Naive thymus-derived CD8-positive, alpha-beta T cell (primary cell): ENCODE measurements at places on chromosomes 12 and 14.

- DNase-seq, result no peak
Observed at GRCh38 chr12:47139000-47139681, 59.4 kb upstream of the AMIGO2 start.

DNA sequence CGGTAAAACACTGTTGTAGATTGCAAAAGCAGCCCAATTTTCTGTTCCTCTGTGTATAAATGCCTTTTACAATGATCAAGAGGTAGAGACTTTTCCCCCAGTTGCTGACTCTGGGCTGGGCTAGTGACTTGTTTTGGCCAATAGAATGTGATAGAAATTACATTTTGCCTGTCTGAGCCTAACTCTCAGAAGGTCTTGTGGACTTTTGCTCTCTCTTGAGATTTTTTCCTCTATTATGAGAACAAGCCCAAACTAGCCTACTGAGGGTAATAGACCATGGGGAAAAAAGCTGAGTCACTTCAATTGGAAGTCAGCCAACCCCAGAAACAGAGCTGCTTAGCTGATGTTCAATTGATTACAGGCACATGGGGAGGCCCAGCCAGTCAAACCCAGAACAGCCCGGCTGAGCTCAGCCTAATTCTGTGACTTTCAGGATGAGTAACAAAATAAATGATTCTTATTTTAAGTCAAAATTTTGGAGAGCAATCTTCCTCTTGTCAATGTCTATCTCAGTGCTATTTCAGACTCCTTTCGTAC, 61.4 kb downstream of the MYF5 start:
- no peak for DNase-seq

GRCh38 chr14:92481811-92482555, 31.6 kb upstream of the RIN3 start:
- DNase-seq, result no peak

DNA sequence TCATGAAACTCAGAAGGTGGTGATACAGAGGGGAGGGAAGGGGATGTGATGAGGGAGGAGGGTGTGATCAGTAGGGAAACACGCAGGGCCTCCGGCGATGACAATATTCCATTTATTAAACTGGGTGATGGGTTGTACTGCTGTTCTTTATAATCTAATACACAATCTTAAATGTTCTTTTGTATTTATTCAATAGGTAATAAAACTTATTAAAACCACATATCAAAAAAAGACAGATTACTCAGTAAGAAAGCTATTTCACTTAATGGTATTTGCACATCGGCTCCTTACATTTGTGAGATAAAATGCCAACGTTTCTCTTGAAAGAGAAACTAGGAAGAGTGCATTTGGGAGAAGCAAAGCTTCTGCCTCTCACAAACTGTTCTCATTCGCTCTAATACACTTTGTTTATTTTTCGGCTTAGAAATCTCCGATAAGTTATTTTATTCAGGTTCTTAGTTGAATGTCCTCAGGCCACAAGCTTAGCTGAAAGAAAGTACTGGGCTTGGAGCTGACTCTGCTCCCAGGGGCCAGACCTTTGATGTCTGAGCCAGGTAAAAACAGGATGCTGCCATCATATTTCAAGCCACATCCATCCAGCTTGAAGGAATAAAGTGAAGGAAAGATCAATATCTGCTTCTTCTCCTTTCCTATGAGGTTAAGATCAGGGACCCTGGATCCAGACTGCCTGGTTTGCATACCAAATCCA, 17.5 kb downstream of the STON2 start:
- DNase-seq, result no peak

GRCh38 chr14:38873941-38874612, 229.0 kb downstream of the SEC23A start:
- no peak for DNase-seq

DNA sequence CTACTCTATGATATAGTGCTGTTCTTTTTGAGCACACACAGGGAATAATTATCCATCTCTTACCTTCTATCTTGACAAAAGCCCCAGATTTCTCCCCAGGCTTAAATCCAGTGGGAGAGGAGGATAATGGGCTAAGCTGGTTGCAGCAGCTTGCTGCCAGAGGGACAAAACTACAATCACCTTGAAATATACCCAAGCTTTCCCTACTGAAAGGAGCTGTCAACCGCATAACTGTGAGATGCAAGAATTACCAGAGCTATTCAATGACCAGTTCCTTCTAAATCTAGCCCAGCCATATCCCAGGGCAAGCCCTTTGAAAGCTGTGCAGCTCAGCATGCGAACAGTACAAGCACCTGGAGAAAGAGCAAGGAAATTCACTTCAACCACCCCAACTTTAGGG, 943 bp upstream of the MGAT4C start:
- no peak for DNase-seq

DNA sequence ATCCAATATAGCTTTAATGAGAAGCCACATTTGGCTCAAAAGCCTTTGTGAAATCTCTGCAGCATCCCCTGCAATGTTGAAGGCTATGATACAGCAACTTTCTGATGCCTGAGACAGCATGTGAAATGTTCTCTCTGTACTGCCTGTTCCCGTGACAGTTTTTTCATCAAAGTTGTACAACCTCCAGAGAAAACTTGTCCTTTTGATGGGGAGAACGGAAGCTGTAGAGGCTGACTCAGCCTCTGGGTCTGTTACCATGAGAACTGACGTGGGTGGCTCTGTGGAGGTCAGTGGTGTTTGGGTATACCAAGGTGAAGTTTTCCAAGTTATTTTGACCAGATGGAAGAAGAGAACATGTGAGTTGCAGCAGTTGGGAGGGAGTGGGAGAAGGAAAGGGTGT, 17.0 kb downstream of the SLC4A8 start:
- no peak for DNase-seq

DNA sequence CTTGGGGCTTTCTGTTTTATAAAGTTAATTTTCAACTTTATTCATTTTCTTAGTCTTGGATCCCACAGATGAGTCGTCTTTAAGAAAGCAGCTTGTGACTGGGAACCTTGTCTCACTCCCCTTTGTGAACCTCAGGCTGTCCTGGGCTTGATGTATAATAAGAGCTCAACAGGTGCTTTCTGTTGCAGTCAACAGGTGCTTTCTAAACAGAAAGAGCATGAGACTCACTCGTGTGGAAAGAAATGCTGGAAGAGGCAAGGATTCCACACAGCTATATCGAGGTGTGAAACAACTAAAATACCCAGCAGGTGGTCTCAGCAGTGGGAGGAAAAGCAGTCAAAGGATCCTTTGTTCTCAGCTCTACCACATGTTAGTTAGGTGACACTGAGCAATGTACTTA, 398.9 kb downstream of the EGLN3 start:
- DNase-seq, result no peak

DNA sequence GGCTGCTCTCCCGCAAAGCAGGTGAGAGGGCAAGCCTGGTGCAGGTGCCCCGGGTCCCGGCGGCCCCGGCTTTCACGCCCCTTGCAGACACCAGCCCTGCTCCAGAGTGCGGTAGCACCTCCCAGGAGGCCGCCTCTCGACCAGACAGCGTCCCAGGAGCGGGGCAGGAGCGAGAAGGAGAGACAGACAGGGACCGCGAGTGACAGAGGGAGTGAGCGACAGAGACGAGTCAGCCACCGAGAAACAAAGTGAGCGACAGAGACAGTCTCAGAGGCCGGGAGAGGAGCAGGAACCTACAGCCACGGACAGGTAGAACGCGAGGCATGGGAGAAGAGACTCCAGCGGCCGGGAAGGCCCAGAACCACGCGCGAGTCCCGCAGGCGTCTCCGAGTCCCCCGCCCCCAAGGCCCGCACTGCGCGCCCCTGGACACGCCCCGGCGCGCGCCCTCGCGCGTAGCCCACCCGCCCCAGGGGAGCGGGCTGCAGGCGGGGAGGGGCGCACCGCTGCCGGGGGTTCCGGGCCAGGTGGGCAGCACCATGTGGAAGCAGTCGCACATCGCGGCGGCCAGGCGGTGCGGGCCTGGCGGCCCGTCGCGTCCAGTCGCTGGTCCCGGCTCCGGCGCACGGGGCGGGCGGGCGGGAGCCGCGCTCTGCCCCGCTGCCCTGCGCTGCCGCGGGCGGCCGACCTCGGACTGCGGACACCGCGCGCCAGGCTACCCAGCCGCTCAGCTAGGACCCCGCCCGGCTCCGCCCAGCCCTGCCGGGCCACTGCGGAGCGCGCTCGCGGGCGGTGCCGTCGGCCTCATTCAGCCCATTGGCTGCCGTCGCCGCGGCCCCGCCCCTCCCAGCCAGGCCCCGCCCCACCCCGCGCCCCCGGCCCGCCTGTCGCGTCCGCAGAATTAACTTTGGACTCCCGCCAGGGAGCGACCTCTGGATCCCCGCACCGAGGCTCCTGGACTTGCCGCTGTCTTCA, at the start of gene AHNAK2:
Gene AHNAK2, minus strand, starts transcription at position 694 of the 973 bp plus-strand sequence. Its CDS starts 137 bp downstream, at position 557.
- DNase-seq, result peak; percentile 29

DNA sequence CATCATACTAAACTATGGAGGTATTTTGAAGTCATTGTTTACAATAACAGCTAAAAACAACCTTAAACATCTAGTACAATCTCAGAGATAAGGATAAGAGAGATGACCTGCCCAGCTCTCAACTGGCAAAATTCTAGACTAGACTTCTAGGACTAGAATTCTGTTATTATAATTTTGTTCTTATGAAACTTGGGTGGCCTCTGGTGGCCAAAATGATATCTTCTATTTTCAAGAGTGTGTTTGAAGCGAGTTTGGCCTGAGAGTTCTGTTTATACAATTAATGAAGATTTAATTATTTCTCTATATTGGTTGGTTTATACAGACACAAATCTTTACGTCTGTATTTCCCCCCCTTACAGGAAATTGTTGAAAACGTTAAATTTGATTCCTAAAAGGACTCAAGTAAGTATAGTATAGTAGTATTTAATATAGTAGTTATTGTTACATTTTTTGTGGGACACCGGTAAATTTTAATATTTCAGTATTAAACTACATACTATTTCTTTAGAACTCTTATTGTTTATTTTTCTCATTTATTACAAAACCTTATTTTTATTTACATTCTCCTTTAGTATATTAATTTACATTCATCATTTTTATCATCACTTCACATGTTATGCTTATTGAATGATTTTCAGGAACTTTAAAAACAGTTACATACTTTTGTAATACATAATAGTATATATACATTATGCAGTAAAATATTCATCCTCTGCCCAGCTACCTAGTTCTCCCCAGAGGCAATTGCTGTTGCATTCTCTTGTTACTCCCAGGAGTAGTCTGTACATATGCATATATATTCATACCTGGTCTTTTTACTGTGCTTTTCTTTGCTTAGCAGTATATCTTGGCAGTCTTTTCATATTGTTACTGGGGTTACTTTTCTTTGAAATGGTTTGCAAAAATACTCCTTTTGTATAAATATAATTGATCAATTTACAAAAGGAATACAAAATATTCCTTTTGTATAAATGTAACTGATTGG, 6.6 kb downstream of the PPHLN1 start:
- peak; percentile 2 for DNase-seq

- no peak for DNase-seq
Observed at GRCh38 chr14:33774723-33775470, 176.0 kb downstream of the EGLN3 start.

DNA sequence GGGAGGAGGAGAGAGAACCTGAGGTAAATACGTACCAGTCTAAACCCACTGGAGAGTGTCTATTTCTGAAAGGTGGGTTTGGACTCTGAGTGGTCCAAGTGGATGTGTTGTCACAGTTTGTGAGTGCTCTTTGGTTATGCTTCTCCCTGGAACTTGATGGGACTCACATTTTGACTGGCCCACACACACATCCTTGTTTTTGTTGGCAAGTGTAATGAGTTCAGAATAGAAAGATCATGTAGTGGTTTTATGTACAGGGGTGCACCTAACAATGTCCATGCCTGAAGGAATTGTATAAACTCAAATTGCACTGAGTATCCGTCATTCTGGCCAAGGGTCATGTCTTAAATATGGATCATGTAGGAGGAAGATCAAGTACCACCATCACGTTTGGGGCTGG, 4.8 kb downstream of the PPFIBP1 start:
- DNase-seq, result no peak

- DNase-seq, result no peak
Observed at GRCh38 chr14:104642540-104642868, 37.9 kb upstream of the TMEM179 start.

DNA sequence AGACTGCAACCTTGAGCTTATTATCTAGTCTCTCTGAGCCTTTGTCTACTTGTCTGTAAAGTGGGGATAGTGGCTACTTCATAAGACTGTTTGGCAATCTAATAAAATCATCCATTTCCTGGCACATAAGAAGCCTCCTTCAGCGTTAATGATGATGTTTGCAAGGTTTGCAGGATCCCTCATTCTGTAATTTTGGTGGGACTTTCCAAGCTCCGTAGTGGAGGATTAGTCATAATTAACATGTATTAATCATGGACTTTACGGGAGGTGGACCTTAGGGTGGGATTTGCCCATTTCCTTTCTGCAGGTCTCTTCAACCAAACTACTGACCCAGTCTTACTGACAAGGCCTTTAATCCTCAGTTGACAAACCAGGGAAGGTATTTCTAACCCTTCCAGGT, 66.2 kb downstream of the NTF3 start:
- no peak for DNase-seq

DNA sequence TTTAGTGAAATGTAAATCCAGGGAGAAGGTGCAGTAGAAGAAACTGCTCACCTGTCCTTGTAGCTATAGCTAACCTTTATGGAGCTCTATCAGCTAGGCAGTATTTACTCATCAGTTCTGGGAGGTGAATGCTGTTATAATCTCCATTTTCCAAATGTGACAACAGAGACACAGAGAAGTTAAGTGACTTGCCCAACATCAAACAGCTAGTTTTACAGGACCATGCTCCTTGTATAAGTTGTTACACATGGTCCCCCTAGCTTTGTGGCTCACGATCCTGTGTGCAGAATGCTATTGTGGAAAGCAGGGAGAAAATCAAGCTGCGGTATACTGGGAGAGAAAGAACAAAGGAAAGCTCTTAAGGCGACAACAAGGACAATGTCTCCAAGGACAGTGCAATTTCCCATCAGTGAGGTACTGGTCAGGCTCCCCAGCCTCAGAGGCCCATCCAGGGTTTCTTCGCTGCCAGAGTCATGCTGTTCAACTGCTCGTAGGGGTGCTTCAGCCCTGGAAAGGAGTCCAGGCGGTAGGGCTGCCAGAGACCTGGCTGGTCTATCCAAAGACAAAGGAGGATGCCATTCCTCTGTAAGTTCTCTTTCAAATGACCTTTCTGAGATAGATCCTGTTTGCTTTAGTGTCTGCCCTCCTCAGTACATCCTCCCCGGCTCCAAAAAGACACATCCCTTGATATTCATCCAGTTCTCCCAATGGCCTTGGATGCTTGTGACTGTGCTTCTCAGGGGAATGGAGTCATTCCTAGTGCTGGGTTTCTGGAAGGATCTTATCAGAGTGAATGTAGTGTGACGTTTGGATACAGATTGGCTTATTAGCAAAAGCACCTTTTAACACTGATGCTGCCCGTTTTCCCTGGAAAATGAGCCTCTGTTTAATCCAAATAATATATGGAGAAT, 95.5 kb downstream of the ARF6 start:
- DNase-seq, result no peak
